NCI-H526 (cell line): ENCODE measurements at places on chromosomes 3 and 15.
A peak's percentile ranks its signal among the peaks of the same experiment; 100 is the strongest.

GRCh38 chr15:22257047-22258008, 177.0 kb downstream of the OR4M2 start:
- DNase-seq: no peak

DNA sequence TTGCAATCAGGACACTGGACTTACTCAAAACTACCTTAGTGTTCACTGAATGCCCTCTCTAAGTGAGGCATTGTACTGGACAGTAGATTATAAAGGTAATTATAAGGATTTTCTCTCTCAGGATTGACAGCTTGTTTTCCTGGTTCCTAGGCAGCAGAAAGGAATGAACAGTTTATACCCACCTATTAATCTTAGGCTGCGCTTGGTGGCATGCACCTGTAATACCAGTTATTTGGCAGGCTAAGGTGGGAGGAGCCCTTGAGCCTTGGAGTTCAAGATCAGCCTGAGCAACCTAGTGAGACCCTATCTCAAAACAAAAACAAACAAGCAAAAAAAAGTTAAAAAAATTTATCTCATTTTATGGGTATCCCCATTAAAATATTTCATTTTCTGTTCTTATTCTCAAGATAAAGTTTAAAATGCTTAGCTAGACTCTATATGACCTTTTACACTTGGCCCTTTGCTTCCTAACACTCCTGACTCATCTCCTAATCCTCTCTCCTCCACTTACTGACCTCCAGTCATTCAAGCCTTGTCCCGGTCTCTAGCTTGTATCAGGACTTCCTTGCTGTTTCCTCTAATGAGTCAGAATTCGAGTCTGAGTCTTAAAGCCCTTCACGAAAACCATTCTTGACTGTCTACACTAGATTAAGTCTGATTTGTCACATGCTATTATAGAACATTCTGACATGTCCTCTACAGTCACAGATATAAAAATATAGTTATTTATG, 348.6 kb downstream of the NLGN1 start:
- DNase-seq: no peak

GRCh38 chr3:13480340-13481318, 523 bp downstream of the HDAC11 start:
- DNase-seq: no peak

DNA sequence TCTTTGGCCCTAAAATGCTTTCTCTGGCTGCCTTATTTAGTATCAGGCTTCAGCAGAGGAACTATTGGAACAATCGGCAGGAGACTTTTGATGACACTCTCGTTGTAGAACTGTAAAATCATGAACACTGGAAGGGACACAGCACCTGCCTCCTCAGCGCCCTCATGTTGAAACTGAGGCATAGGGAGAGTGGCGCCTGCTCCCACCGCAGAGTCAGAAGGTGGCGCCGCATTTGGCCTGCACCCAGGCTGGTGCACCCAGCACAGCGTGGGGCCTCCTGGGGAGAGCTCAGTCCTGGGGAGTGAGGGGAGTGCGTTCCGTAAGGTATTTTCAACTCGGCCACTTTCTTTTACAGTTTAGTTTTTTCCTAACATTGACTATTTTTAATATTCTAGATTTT, 78.2 kb upstream of the BLM start:
- no peak for DNase-seq

DNA sequence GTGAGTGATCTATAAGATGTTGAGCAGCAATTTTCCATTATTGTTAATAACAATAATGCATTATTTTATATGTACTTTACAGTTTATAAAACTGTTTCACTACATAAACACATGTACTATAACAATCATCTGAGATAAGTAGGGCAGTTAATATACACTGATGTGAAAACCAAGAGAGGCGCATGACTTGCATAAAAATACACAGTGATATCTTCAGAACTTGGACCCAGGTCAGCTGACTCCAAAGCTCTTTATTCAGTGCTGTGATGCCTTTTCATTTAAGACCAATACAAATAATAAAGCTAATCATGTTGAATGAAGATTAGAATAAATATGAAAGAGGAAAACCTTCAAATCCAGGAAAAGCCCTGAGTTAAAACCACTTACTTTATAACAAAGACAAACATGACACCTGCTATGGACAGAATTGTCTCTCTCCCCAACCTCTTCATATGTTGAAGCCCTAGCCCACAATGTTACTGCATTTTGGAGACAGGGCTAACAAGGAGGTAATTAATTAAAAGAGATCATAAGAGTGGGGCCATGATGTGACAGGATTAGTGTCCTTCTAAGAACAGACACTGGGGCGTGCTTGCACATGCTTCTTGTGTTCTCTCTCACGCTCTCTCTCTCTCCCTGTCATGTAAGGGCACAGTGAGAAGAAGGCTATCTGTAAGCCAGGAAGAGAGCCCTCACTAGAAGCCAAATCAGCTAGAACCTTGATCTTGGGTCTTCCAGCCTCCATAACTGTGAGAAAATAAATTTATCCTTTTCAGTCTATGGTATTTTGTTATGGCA, 55.8 kb upstream of the TSPAN3 start:
- no peak for DNase-seq

DNA sequence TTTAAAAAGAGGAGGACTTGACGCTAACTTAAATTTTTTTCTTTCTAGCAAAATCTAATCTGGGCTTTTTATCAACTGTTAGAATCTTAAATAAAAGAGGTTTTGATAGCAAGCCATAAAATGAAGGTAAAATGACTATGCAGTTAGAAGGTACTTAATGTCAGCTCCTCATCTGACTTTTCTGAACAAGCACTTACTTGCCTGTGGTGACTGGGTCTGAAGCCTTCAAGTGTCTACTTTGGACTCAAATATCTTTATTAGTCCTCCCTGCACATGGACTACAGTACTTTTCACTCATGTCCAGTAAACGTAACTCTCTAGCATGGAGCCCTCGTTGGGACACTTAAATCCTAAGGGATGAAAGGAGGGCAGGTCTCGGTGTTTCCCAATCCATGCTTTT, 135.9 kb downstream of the P2RY1 start:
- no peak for DNase-seq

- no peak for DNase-seq
These were observed 21.0 kb downstream of the SLCO2A1 start for GRCh38 chr3:134008630-134009156.

- no peak for DNase-seq
These were observed 34.8 kb downstream of the CHRD start for GRCh38 chr3:184414418-184415202.

DNA sequence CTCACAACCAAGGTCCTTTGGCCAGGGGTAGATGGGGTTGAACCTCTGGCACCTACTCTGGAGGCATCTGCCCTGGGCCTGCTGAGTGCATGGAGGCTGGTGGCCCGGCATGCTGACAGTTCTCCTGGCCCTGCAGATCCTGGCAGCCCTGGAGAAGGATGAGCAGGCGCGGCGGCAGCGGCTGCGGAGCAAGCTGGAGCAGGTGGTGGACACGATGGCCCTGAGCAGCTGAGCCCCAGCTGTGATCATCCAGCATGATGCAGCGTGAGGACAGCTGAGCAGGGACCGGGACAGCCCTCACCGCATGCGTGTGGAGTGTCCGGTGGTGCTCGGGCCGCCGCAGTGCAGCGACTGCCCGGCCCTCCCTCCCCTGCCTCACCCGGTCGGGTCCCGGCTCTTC, 50.9 kb downstream of the PLXNA1 start:
- DNase-seq: no peak

- no peak for DNase-seq
These were observed 23.8 kb downstream of the NIPA1 start for GRCh38 chr15:22810033-22810852.

DNA sequence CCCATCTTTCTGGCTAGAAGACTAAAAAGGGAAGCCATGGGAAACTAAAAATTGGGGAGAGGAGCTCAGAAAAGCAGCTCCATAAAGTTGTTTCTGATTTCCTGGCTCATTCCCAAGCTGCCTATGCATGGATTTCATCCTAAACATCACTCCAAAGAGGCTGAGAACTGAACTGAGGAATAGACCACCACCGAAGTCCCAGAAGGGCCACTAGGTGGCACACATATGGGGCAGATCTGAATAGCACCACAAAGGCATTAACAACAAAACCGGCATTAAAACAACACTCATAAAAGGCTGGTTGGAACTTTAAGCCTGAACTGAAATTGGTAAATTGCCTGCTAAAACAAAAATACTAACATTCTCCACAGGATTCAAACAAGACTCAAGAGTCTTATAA, 106.3 kb downstream of the PLD1 start:
- DNase-seq: peak; percentile 32

DNA sequence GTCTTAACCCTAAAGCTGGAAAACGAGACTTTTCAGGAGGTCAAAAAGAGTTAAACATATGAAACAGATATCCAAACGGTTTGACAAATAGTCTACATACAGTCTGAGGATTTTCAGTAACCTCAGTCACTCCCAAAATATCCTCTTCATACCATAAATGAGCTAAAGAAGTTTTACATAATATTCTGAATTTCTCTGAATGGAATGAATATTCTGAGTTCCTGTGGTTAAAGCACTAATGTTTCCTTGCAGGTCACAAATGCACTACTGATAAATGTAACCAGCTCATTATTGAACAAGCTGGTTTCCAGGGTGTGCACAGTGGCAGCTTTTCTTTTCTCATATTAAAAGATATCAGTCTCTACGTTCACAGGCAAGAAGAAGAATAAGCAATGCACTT, 137.4 kb upstream of the POU1F1 start:
- DNase-seq: no peak

GRCh38 chr3:16692486-16693344, 87.5 kb upstream of the DAZL start:
- DNase-seq: no peak

GRCh38 chr3:16143861-16144447, 30.5 kb upstream of the GALNT15 start:
- DNase-seq: no peak

DNA sequence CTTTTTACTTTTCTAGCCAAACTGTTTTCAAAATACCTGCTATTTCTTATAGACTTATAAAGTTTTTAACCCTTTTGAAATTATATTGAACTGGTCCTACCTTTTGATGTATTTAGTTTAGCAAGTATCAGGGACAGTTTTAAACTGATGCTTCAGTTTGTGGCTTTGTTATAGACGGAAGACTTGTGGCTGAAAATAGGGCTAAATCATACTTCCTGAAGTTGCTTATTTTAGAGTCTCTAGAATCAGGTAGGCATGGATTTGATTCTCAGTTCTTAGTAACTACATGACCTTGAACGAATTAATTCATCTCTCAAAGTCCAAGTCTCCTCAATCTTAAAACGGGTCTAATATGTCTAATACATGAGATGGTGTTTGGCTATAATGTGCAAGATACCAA, 322.8 kb downstream of the RAP2B start:
- no peak for DNase-seq

DNA sequence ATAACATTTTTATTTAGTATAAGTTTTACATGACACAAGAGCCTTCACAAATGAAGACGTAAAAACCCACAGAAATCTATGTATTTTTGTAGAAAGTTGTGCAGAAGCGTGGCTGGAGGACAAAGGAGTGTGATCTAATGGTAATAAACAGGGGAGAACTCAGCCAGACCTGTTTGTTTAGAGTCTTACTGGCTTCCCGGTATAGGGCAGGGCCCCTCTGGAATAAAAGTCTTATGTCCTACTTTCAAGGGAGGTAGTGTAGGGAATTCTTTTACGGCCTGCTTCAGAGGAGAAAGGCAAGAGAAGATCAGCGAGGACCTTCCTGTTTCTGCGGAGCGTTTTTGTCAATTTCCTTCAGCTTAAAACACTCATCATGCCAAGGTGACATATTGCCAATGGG, 103.6 kb downstream of the TGFBR2 start:
- DNase-seq: no peak

DNA sequence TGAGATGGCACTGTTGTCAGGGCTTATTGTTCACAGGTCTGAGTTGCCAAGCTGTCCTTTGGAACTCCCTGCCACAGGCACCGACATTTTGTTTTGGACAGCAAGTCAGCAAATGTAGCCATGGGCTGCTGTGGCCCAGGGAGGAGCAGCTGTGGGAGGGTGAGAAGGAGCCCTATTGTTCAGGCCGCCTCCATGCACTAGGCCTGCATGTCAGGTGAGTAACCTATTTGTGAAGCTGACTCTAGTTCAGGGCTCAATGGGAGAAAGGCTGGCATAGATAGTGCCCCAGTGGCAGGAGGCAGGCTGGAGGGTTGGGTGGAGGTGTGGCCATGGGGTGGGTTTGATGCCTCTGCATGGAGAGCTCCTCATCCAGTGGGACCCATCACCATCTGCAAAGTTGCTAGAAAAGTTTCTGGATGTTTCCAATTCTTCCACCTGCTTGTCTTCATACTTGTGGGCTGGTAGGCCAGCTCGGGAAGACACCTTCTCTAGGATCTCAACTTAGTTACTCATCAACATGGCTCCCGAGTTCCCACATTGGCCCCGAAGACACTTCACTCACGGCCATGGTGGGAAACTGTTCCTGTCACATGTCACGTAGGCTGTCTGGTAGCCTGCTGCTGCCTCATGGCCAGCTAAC, 19.5 kb downstream of the AMOTL2 start:
- no peak for DNase-seq

- no peak for DNase-seq
These were observed 134.8 kb upstream of the ABI3BP start for GRCh38 chr3:101128001-101128400.

GRCh38 chr3:13164893-13165492, 91.8 kb upstream of the IQSEC1 start:
- no peak for DNase-seq

- no peak for DNase-seq
These were observed 495.5 kb upstream of the CFAP20DC start for GRCh38 chr3:59545374-59545773.

GRCh38 chr3:177441813-177442646, 244.7 kb upstream of the TBL1XR1 start:
- DNase-seq: no peak

DNA sequence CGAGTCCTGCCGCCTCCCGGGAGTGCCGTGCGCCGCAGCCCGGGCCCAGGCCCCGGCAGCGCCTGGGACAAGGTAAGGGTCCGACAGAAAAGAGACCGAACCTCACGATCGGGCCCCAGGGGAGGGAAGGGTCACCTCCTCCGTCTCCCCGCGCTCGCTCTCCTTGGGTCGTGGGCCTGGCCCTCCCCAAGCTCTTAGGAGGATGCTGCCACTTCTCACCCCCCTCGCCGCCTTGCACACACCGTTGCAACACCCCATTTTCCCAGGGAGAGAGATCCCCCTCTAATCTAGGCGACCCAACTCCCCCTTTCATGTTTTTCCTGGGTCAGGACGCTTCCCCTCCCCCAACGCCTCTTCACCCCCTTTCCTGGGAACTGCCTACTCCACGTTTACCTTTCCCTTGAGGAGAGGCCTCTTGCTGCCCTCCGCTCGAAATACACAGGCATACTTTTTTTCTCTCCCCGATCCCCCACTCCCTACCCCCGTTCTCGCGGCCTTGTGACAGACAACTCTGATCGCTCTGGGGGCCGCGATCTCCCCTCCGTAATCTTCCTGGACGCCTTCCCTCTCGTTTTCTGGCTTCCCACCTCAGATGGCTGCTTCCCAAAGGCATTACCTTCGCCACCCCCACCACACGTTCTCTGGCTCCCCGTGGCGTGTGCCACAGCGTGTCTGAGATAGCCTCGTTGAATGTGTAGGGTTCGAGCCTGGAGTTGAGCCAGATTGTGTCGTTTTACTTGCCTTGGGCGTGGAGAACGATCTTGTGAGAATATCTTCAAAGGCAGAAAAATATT, 688 bp downstream of the SETD5 start:
- no peak for DNase-seq

- DNase-seq: no peak
These were observed 129.8 kb upstream of the PHLDB2 start for GRCh38 chr3:111729087-111729846.
